Testis (tissue), 5 donors: ENCODE measurements at places on chromosomes 1 and 21.

DNA sequence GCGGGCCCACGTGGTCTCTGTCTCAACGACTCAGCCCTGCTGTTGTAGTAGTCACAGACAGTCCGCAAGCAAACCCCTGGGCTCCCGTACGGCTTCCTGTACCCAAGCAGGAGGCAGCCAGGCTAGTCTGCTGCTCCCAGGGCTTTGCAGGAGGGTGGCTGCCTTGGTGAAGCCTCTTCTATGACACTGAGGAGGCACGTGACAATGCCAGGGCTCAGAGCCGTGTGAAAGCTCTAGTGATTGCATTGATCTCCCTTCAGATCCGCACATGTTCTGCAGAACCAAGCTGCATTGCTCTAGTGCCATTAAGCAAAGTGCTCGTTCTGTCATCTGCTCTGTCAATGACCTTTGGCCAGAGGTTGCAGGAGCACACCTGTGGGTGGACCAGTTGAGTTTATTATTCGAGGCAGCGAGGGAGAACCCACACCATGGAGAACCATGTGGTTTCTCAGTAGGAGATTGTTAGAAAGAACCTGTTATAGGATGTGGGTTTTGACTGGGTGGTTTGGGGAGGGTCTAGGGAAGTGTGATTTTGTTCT is 18.0 kb downstream of the UMODL1 start:
- H3K4me3 ChIP-seq = no peak overlapping the region
- H3K4me1 ChIP-seq = peaks cover 3% of the 10 kb centered on the region
- no peaks in the 10 kb centered on the region for H3K27me3 ChIP-seq
- no peak overlapping the region for H3K27ac ChIP-seq
- H3K36me3 ChIP-seq = no peaks in the 10 kb centered on the region
- peak; percentile 38 for DNase-seq

- no peaks in the 10 kb centered on the region for H3K27me3 ChIP-seq
- no peak for DNase-seq
- H3K36me3 ChIP-seq = no peaks in the 10 kb centered on the region
- no peaks in the 10 kb centered on the region for H3K4me1 ChIP-seq
- no peak overlapping the region for H3K4me3 ChIP-seq
Measured at GRCh38 chr1:37616330-37616729, 18.4 kb downstream of the RSPO1 start.

- no peak overlapping the region for H3K4me3 ChIP-seq
- H3K4me1 ChIP-seq = peaks cover 10% of the 10 kb centered on the region
Measured at GRCh38 chr1:59052166-59052590, 244.7 kb upstream of the FGGY start.

GRCh38 chr1:208159555-208160258 is 84.5 kb downstream of the PLXNA2 start:
- H3K4me3 ChIP-seq = no peak overlapping the region
- no peaks in the 10 kb centered on the region for H3K27me3 ChIP-seq
- peak overlapping the region; percentile 28 for H3K27ac ChIP-seq
- DNase-seq = peak; percentile 82
- H3K36me3 ChIP-seq = no peaks in the 10 kb centered on the region

- no peaks in the 10 kb centered on the region for H3K27me3 ChIP-seq
- no peak overlapping the region for H3K4me3 ChIP-seq
- no peaks in the 10 kb centered on the region for H3K4me1 ChIP-seq
- no peak for DNase-seq
Measured at GRCh38 chr1:116962987-116963639, 38.4 kb upstream of the CD101 start.

DNA sequence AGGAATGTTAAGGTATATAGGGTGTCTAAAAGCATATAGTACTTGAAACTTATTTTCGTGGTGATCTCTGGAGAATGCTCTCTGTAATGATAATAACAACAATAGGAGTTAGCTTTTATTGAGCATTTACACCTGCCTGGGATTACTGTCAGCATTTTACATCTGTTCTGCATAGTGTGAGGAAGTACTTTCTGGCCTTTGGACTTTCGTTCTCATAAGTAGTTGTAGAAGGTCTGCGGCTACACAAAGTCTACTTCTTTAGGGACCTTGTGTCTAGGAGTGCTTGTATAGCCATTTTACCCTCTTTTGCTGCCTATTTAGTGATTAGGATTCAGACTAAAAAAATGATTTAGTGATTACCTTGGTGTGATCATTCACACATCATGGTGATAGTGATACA is 103.6 kb upstream of the GPR52 start:
- no peak overlapping the region for H3K4me3 ChIP-seq
- H3K27ac ChIP-seq = no peak overlapping the region
- no peaks in the 10 kb centered on the region for H3K4me1 ChIP-seq
- H3K27me3 ChIP-seq = no peaks in the 10 kb centered on the region
- H3K36me3 ChIP-seq = no peaks in the 10 kb centered on the region
- DNase-seq = no peak

DNA sequence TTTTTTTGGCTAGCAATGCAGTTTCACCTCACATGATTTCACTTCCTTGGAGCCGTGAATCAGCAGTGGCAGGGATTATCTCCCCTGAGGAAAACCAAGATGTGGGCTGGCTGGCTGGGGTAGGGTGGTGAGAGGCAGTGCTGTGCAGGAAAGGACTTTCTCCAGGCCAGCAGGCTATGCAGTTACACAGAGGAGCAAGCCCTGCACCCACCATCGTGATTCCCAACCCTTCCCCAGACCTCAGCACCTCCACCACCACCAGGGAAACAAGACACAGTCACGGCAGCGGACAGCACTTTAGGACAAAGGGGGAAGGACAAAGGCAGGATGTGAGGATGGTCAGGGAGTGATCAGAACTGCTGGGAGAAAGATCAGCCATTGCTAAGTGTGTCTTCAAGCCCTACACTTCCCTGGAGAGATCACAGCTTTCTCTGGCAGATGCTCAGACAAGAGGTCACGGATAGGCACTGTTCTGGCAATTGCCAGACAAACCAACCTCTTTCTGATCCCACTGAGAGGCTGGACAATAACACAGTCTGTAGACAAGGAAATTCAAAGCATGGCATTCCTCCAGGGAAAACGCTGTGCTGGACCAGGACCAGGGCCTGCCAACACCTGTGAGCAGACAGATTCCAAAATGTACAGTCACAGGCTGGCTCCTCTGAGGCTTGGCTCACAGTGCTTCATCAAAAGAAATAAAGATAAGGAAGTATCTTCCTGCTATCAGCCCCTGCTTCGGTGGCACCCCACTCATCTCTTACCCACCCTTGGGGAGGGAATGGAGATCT is 509.4 kb downstream of the SMYD3 start:
- no peak overlapping the region for H3K4me3 ChIP-seq
- H3K27me3 ChIP-seq = no peaks in the 10 kb centered on the region
- DNase-seq = no peak
- H3K36me3 ChIP-seq = no peaks in the 10 kb centered on the region
- no peak overlapping the region for H3K27ac ChIP-seq

- H3K4me3 ChIP-seq = no peak overlapping the region
- peaks cover 7% of the 10 kb centered on the region for H3K4me1 ChIP-seq
- no peaks in the 10 kb centered on the region for H3K36me3 ChIP-seq
- no peak overlapping the region for H3K27ac ChIP-seq
- DNase-seq = no peak
Measured at GRCh38 chr21:42833439-42833815, 45.9 kb downstream of the WDR4 start.

- H3K4me3 ChIP-seq = no peak overlapping the region
- H3K27ac ChIP-seq = no peak overlapping the region
- H3K27me3 ChIP-seq = no peaks in the 10 kb centered on the region
- H3K4me1 ChIP-seq = peaks cover 10% of the 10 kb centered on the region
- no peaks in the 10 kb centered on the region for H3K36me3 ChIP-seq
Measured at GRCh38 chr1:231929311-231929710, 302.7 kb downstream of the DISC1 start.

GRCh38 chr1:192516776-192517297 is 58.7 kb upstream of the RGS1 start:
- H3K36me3 ChIP-seq = no peaks in the 10 kb centered on the region
- H3K27ac ChIP-seq = no peak overlapping the region
- DNase-seq = peak; percentile 21
- H3K4me3 ChIP-seq = no peak overlapping the region
- no peaks in the 10 kb centered on the region for H3K27me3 ChIP-seq

- no peaks in the 10 kb centered on the region for H3K36me3 ChIP-seq
- no peaks in the 10 kb centered on the region for H3K27me3 ChIP-seq
- no peak overlapping the region for H3K4me3 ChIP-seq
Measured at GRCh38 chr1:20110679-20111078, 8.7 kb downstream of the PLA2G2D start.

GRCh38 chr1:164991763-164992314 is 364.7 kb downstream of the LMX1A start:
- no peaks in the 10 kb centered on the region for H3K36me3 ChIP-seq
- no peak for DNase-seq
- no peak overlapping the region for H3K4me3 ChIP-seq
- H3K27me3 ChIP-seq = no peaks in the 10 kb centered on the region

DNA sequence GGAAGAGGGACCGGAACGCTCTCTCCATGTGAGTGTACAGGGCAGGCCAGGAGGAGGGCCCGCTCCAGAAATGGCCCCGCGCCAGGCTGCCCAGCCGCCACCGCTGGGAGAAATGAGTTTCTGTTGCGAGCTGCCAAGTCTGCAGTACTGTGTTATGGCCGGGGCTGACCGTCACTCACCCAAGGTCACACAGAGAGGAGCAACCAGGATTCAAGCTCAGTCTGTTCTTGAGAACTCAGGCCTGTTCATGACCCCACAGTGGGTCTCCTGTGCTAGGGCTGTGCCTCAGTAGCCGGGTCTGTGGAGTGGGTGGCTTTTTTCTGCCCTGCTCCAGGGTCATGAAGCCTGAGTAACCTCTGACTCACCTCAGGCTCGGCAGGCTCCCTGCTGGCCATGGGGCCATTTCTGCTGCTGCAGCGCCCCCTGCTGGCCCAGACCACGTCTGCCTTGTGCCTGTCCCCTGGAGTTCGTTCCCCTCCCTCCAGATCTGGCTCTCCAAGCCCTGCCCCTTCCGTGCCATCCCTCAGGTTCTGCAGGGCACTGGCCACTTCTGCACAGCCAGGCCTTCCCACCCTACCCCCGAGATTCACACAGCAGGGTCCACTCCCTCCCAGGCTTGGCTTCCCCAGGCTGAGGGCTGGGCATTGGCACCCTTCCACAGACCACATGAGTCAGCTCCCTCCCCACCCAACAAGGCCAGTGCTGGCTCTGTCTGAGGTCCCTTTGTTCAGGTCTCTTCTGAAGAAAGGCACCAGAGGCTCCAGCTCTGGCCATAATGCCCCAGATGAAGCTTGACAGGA is 51.8 kb downstream of the EDN2 start:
- no peak overlapping the region for H3K4me3 ChIP-seq
- H3K27me3 ChIP-seq = no peaks in the 10 kb centered on the region
- H3K4me1 ChIP-seq = peaks cover 20% of the 10 kb centered on the region
- peak overlapping the region; percentile 25 for H3K27ac ChIP-seq

GRCh38 chr1:83950106-83950661 is 48.7 kb downstream of the TTLL7 start:
- H3K36me3 ChIP-seq = no peaks in the 10 kb centered on the region
- no peak overlapping the region for H3K4me3 ChIP-seq
- no peak for DNase-seq
- no peaks in the 10 kb centered on the region for H3K4me1 ChIP-seq
- no peak overlapping the region for H3K27ac ChIP-seq
- no peaks in the 10 kb centered on the region for H3K27me3 ChIP-seq

DNA sequence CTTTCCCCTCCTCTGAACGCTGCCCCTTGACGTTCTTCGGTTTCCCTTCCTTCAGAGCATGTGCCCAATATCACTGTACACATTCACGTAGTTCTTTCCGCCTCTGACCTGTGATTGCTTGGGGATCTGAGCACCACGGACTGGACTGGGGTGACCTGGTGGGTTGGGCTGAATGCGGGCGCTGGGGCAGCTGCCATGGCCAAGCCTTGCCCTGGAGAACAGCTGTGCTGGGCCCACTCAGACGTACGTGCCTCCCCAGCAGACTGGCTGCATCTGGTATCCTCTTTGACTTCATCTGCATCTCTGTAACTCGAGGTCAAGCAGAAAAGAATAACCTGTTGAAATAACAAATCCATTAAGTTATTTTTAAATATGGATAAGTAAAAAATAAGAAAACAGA is 35.1 kb upstream of the DISC1 start:
- H3K4me1 ChIP-seq = no peaks in the 10 kb centered on the region
- H3K36me3 ChIP-seq = no peaks in the 10 kb centered on the region
- no peak for DNase-seq

- no peak overlapping the region for H3K27ac ChIP-seq
- no peaks in the 10 kb centered on the region for H3K27me3 ChIP-seq
- no peaks in the 10 kb centered on the region for H3K36me3 ChIP-seq
- peaks cover 2% of the 10 kb centered on the region for H3K4me1 ChIP-seq
Measured at GRCh38 chr1:224201853-224202252, 18.8 kb downstream of the DEGS1 start.

DNA sequence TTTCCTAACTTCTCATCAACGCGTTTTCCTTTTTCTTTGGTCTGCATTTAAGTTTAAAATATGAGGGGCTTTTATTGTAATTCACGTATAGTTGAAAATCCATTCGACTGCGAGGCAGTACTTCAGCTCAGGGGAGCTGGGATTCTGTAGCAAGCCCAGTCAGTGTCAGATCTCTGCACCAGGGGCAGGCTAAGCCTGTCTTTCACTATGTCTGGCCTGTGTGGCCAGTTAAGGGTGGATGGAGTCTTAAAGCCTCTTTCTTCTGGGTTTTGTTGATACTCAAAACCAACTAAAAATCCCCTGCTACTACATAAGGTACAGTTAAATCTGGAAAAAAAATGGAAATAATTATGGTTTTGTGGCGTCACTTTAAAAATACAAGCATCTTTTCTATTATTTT is 124.7 kb downstream of the TYW3 start:
- H3K27me3 ChIP-seq = no peaks in the 10 kb centered on the region
- no peak for DNase-seq
- H3K4me3 ChIP-seq = no peak overlapping the region
- H3K27ac ChIP-seq = no peak overlapping the region
- no peaks in the 10 kb centered on the region for H3K4me1 ChIP-seq

- H3K27ac ChIP-seq = no peak overlapping the region
- peak; percentile 79 for DNase-seq
- no peak overlapping the region for H3K4me3 ChIP-seq
- no peaks in the 10 kb centered on the region for H3K27me3 ChIP-seq
- no peaks in the 10 kb centered on the region for H3K36me3 ChIP-seq
Measured at GRCh38 chr1:58162952-58163550, 383.5 kb downstream of the OMA1 start.

DNA sequence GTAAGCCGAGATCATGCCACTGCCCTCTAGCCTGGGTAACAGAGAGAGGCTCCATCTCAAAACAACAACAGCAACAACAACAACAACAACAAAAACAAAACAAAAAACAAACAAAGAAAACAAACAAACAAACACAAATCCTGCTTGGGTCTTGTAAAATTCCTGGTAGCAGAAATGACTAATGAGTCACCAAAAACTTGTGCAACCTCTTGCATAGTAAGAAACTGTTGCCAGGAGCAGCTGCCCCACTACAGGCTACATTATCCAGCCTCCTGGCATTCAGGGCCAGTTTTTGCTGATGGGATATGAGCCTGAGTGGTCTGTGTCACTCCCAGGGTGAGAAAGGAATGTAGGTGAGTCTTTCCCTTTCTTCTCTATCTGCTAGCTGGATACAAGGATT is 245.4 kb downstream of the TNR start:
- H3K36me3 ChIP-seq = no peaks in the 10 kb centered on the region
- no peaks in the 10 kb centered on the region for H3K4me1 ChIP-seq
- no peaks in the 10 kb centered on the region for H3K27me3 ChIP-seq
- H3K4me3 ChIP-seq = no peak overlapping the region
- no peak overlapping the region for H3K27ac ChIP-seq
